ENCODE measurements at places on chromosomes 5 and 9.

GRCh38 chr5:41843456-41844370 lies 26.5 kb downstream of the OXCT1 start:
- no peak for DNase-seq

DNA sequence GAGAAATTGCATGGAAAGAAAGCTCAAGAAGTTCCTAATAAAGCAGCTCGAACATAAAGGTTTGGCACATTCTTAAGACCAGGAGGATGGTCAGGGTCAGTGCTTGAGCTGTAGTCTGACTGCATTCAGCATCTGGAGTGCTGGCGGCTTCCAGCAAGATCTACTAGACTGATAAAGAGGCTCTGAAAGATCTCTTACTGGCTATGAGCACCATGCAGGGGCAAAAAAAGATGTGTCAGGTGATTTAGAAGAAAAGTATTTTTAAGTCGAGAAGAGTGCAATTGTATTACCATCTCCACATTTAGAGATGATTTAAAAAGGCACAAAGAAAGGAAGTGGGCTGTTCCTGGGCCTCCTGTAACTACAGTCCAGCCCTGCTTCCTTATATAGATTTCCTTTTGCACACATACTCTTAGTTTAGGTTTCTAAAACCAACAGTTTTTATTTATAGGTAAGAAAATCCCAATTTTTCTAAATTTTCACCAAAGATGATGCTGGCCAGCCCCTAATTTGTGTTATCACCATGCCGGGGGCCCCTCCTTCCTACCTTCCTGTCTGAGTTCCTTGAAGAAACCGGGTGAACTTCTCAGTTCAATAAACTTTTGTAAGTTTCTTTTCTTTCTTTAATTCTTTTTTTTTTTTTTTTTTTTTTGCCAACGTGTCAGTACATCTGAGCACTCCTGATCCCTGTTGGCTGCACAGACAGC lies 65.9 kb upstream of the PLPP1 start:
- peak; percentile 24 for DNase-seq

GRCh38 chr5:145160679-145161078 lies 674.5 kb downstream of the PRELID2 start:
- no peak for DNase-seq

DNA sequence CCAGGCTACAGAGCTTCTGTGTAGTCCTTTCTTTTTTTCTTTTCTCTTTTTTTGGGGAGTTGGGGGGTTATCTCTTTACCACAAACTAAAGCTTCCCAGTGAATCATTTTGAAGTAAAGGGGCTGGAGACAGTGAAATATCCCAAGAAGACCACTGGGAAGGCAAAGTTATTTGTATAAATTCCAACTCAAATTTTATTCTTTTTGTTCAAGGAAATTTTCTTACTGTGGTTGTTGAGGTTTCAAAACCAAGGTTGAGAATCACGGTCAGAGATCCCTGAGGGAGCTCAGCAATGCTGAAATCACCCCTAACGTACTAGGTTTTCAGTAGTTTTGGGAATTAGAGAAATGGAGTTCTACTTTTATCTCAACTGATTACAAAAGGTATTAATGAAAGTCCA lies 175.7 kb downstream of the ARHGEF28 start:
- no peak for DNase-seq

DNA sequence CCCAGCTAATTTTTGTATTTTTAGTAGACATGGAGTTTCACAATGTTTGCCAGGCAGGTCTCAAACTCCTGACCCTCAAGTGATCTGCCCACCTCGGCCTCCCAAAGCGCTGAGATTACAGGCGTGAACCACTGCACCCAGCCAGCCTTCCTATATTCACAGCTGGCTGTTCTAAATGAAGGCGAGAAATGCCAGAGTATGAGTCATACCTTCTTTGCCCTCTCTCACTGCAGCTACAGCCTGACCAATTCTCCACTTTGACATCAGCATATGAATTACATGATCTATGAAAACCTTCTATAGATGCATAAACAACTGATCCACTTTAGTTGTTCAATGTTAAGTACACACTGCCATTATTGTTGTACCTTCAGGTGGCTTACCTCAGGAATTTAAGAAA lies 14.5 kb downstream of the APTX start:
- DNase-seq = no peak

- peak; percentile 26 for DNase-seq
Observed at GRCh38 chr5:122192497-122193496, 63.5 kb downstream of the ZNF474 start.

DNA sequence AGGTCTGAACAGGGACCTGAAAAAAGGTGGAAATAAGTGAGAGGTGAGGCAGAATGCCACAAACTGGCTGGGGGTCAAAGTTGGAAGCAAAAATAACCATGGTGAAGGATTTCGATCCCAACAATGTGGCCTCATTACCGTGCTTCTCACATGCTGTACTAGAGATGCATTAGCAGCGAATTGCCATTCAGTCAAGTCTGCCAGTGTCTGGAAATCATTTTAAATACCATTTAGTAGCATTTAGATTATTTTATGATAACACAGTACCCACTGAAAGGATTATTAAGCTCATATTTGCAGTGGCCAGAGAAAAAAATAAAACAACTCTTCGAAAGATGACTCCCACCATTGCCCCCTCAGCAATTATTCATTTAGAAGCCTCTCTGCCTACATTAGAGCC lies 294.6 kb upstream of the SLC24A2 start:
- DNase-seq = no peak

DNA sequence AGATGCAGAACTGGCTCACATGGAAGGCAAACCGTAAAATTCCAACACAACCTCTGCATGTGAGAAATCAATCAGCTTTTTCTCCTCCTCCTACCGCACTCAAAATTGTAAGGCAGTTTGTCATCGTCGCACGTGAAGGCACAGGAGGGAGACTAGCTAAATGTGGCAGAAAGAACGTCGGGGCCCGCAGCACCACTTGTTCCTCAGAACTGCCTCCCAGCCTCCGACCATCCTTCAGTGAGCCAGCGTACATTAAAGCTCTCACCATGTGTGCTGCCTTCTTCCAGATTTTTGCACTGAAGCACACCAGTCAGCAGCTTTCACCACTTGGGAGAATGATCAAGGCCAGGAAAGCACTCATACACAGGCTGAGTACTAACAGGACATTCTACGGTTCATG lies 105.9 kb downstream of the RFX3 start:
- DNase-seq = no peak

DNA sequence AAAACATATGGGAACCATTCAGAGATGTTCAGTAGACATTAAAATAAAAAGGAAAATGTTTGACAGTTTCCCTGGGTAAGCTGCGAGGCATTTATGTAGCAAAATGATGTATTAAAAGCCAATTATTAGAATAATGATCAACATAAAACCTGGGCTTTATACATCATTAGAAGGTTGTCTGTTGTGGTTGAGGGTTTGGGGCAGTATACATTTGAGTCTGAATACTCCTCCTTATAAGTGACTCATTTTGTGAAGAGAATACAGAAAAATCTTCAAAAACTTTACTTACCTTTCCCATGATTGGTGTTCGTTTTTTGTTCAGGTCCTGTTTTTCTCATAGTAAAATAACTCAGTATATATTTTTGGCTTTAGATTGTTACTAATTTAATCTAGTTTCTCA lies 119.5 kb downstream of the ZCCHC7 start:
- no peak for DNase-seq

Data from GM10248 (cell line).